ENCODE measurements at places on chromosomes 1 and 21.

GRCh38 chr1:29391362-29391880 is 155.1 kb downstream of the PTPRU start:
- DNase-seq = peak; percentile 39

GRCh38 chr1:205735218-205735617 is 14.8 kb downstream of the NUCKS1 start:
- DNase-seq = no peak

- DNase-seq = no peak
These were observed 141.7 kb upstream of the NRIP1 start for GRCh38 chr21:15206514-15206913.

DNA sequence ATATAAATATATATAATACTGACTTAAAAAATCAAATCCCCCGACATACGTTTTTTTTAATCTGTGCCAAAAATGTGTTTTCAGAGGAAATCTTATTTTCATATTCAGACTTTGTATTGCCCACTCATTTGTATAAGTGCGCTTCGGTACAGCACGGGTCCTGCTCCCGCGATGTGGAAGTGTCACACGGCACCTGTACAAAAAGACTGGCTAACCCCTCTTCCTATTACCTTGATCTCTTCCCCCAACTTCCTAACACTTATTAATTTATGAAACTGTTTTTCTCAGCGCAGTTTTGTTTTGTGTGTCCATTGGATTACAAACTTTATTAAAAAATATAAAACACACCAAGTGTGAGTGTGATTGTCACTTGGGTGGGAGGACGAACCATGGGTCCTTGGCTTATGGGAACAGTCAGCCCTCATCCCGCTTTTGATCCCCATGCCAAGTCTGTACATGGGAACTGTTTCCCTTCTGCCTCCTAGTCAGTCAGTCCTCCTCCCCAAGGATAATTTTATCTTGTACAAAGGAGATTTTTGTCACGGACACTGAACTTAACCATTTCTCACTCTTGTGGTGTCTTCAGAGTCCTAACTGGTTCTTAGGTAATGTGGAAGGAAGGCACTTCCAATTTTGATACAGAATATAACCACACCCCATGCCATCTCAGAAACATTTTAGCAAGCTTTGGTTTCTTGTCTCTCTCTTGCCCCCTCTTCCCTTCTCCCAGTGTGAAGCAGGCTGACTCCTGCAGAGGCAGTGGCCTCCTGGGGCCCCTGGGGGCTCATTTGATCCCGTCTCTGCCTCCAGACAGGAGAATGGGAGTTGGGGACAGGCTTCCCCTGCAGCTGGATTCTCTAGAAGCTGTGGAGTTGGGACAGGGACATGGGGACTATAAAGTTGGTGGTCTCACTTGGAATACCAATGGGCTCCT is 35.5 kb downstream of the ZBTB17 start:
- peak; percentile 29 for DNase-seq

DNA sequence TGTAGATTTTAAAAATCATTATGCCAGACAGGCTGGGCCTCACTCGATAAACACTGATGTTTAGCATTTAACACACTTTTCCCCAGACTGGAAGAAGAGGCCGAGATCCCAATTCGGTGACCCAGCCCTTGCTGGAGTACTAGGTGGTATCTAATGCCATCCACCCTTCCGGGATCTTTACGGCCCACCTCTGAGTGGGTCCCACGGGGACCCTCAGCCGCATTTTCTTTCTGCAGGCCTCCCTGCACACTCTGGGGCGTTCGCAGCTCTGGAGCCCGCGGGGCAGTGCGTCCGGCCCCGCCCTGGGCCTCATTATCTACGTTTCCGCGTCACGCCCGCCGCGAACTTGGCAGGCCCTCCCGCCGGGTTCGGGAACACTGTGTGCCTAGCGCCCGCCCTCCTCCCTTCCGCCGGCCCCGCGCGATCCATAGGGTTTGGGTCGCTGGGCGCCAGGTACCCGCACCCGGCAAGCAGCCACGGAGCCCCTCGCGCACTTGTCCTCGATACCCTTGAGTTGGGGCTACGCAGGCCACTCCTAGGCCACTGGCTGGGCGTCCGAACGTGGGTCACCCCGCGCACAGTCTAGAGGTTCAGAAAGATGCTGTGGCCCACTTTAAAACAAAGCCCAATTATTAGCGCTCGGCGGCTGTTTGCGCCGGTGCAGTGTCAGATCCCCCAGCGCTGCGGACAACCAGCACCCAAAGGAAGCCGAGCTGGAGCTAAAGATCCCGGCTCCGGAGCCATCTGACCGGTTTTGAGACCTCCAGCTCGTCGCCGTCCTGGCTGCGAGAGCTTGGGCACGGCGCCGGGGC is 950 bp upstream of the EVA1C start:
- no peak for DNase-seq

- DNase-seq = no peak
These were observed 30.7 kb downstream of the JAK1 start for GRCh38 chr1:64935551-64936155.

GRCh38 chr1:28507247-28507645 is 1.4 kb downstream of the RCC1 start:
- DNase-seq = no peak

GRCh38 chr1:237713916-237714315 is 176.8 kb downstream of the ZP4 start:
- DNase-seq = no peak

GRCh38 chr1:212549503-212550017 is 59.0 kb upstream of the ATF3 start:
- DNase-seq = no peak

DNA sequence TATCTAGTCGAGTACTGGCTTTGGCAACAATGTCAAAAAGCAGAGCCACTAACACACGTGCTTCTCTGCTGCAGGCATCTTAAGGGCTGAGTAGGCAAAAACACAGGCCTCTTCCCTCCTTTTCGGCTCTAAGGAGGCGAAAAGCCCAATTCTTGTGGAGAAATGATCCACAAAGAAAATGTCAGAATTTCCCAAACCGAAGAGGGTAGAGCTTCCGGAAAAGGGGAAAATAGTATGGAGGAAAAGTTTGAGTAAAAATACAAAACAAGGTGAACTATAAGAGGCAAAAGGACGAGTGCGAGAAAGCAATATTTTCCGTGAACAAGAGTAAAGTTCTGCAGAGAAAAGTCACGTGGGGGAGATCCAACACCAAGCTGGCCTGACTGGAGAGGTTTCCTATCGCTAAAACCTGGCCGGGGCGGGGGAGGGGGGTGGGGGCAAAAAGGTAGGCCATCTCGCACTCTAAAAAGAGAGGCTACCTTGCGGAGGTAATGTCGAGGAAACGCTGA is 551 bp downstream of the ZRANB2 start:
- no peak for DNase-seq

- DNase-seq = no peak
These were observed 193.1 kb downstream of the ST6GALNAC3 start for GRCh38 chr1:76267631-76268030.

- DNase-seq = no peak
These were observed 6.0 kb downstream of the FOXO6 start for GRCh38 chr1:41367288-41367642.

- no peak for DNase-seq
These were observed 250.4 kb downstream of the PTBP2 start for GRCh38 chr1:96971849-96972602.

DNA sequence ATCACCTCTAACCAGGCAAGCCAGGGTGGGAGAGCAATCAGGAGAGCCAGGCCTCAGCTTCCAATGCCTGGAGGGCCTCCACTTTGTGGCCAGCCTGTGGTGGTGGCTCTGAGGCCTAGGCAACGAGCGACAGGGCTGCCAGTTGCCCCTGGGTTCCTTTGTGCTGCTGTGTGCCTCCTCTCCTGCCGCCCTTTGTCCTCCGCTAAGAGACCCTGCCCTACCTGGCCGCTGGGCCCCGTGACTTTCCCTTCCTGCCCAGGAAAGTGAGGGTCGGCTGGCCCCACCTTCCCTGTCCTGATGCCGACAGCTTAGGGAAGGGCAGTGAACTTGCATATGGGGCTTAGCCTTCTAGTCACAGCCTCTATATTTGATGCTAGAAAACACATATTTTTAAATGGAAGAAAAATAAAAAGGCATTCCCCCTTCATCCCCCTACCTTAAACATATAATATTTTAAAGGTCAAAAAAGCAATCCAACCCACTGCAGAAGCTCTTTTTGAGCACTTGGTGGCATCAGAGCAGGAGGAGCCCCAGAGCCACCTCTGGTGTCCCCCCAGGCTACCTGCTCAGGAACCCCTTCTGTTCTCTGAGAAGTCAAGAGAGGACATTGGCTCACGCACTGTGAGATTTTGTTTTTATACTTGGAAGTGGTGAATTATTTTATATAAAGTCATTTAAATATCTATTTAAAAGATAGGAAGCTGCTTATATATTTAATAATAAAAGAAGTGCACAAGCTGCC is 19.8 kb downstream of the CSF1 start:
- no peak for DNase-seq

DNA sequence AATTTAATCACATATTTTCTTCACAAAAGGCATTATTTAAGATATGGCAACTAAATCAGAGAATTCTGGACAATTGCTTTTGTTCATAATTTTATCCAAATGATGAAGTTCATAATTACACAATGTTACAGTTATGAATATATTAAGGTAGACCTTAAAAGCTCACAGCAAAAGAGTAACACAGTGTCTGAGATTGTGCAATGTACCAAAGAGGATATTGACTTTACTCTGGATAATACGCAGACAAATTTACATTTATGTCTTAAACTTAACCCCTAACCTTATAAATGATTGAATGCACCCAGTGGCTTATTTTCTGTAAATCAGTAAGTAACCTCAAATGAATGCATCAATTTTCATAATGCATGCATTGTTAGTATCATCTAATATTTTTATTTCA is 216.2 kb upstream of the SAMSN1 start:
- DNase-seq = no peak

DNA sequence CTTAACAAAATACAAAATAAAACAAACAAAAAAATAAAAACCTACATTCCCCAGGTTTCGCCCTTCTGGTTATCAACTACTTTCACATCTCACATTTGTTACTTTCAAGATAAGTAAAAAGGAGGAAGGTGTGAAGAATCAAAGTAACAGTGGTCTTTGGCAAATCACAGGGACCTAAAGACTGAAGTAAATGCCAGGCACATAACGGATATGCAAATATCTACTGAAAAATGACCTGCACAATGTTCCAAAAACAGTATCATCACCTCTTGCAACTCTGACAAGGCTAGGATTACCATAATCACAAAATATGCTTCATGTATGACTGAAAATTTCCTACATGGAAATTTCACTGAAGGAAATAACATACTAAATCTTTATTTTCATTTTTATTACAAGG is 29.3 kb downstream of the COP1 start:
- DNase-seq = no peak

DNA sequence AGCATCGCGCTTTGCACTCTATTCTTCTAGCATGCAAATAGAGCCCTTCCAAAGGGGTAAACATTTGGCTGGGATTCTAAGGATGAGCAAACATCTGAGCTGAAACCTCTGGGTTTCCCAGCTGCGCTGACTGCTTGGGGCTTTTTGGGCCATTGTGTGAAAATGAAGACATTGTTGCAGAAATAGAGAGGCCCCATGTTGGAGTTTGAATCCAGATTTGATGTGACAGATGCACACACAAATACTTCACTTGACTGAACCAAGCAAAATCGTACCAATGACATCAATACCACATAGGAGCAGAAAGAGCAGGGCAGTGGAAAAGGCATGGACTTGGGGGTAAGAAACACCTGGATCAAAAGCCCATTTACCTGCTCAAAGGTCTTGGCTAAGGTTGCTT is 144.6 kb upstream of the HMGB4 start:
- DNase-seq = no peak

DNA sequence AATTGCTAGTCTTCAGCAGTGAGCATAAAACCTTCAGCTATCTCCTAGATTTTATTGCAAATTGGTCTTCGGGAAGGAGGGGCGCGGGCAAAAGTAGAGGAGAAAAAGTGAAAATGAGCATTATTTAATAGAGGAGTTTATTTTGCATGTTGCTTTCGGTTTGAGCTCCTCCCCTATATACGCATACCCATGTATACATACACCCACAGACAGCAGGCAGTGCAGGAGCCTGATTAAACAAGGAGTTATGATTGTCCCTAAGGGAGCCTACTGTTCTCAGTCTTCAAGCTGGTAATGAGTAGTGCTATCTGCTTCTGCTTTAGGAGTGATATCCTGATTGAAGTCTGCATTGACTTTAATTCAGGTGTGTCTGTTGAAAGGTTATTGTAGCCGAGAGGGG is 133.8 kb downstream of the SPATA46 start:
- no peak for DNase-seq

DNA sequence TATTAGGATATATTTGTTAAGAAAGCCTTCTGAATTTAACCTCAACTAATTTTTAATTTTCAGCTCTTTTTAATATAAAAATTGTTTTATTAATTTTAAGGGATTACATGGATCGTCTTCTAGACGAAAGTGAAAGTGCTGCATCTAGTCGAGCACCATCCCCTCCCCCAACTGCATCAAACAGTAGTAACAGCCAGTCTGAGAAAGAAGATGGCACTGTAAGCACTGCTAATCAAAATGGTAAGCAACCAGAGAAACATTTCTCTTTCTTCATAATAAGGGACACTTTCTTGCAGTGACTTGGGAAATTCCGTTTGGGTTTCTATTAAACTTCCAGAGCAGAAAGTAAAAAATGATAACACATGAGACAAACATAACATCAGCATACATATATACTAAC is 56.9 kb downstream of the MIER1 start:
- no peak for DNase-seq

DNA sequence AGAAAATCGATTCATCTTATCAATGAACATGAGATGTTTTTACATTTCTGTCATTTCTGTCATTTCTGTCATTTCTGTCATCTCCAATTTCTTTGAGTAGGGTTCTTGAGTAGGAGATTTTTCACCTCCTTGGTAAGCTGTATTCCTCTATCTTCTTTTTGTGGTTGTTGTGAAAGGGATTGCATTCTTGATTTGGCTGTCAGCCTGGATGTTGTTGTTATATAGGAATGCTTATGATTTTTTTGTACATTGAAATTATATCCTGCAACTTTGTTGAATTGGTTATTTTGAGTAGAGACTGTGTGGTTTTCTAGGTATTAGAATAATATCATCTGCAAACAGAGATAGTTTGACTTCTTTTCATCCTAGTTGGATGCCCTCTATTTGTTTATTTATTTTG is 1233.7 kb downstream of the PLA2G4A start:
- DNase-seq = no peak

DNA sequence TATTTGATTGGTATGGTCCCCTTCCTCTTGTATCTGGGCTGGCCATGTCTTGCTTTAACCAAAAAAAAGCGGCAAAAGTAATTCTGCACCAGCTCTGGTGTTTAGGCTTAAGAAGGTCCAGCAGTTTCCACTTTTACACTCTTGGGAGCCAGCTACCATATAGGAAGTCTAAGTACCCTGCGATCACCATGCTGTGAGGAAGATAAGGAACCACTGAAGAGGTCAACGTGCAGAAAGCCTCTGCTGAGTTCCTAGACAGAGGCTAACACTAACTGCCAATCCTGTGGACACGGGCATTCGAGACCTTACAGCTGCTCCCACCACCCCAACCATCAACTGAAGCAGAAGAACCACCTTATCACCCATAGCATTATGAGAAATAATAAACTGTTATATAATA is 331.4 kb downstream of the VAV3 start:
- no peak for DNase-seq

DNA sequence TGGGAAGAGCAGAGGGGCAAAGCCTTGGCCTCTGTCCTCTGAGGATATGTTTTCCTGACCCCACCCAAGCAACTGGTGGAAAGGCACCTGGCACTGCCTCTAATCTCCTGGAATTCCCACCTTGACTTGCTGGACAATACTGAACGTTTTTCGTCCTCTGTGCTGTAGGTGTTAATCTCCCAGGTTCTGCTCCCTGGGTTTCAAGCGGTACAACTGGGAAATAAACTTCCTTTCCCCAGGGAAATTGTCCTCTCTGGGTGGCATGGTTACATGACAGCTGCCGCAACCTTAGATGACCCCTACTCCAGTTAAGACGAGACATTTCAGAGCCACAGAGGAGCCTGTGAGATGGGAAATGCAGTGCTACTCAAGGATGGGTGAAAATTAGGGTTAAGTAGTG is 57.3 kb upstream of the BCAR3 start:
- DNase-seq = no peak

Data from ecto neural progenitor cell (in vitro differentiated cells).